NCI-H82 (cell line): ENCODE measurements at places on chromosomes 7 and 10.

DNA sequence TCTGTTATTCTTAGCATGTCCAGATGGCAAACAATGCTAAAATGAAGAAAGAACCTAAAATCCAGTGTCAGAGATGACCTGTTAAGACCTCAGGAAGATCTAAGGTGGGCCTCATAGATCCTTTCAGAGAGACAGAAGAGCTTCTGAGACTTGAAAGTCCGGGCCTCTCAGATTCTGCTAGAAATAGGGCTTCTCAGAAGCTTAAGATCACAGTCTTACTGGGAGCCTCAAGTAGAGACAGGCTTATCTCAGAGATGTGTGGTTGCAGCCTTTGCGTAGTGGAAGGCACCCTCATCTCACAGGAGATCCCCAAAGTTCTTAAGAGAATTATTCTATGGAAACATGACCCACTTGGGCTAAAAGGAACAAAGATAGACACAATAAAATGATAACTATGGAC, 642.8 kb downstream of the TNS3 start:
- DNase-seq: no peak

- DNase-seq: no peak
Measured at GRCh38 chr10:6273351-6273750, 70.6 kb downstream of the PFKFB3 start.

DNA sequence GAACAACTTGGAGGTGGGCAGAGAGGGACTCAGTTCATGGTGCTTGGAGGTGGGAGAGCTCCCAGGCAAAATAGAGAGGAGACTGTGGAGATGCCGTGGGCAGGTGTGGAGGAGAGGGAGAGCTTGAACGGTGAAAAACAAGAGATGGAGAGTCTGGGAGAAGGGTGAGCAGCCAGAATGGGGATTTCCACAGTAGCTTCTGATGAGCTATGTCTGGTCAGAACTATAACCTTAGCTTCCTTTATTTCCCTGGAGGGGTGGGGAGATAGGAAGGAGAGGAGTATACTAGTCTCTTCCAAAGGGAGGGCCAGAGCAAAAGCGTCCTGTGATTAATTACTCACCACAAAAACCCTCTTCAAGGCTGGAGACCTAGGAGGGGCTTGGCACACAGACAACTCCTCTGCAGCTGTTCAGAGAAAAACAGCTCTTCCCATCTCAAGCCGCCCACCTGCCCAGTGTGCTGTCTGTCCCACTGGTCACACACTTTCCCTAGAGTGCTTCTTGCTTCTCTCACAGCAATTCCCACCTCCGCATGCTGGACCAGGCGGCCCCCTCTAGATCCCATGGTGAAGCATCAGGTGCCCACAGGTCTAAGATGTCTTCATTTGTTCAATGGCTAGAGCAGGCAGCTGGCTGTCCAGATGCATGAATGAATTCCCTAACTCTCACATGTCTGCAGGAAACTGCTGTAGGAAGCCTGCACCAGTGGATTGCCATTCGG, 41.9 kb downstream of the TAS2R41 start:
- DNase-seq: peak; percentile 58

GRCh38 chr7:1852517-1853430, 182.7 kb downstream of the ELFN1 start:
- DNase-seq: no peak

- no peak for DNase-seq
Measured at GRCh38 chr10:34433241-34434076, 381.6 kb downstream of the PARD3 start.

GRCh38 chr10:47036771-47037170, 125.5 kb downstream of the PTPN20 start:
- DNase-seq: no peak

GRCh38 chr7:26363465-26363864, 71.8 kb downstream of the SNX10 start:
- no peak for DNase-seq

DNA sequence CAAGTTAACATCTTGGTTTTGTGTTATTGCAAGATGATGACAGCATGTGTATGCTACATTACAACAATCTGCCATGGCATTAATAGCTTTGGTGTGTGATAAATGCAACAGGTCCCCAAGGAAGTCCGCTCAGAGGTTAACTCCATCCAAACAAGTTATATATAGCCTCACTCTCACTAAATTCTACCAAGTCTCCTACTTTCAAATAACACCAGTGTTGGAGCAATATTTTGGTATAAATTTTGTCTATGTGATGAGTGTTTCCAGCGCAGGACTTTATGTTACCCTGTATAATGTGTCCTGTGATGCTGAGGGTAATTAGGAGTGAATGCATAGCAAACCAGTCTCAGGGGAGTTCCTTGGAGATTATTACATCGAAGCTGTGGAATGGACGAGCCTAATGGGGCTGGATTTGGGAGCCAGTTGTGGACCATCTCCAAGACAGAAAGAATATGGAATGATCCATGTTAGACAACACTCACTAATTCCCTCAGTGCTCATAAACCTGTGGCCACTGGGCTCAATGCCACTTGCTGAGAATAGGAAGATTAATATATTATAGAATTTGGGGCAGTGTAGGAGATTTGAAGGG, 127.6 kb upstream of the CXCL12 start:
- no peak for DNase-seq

DNA sequence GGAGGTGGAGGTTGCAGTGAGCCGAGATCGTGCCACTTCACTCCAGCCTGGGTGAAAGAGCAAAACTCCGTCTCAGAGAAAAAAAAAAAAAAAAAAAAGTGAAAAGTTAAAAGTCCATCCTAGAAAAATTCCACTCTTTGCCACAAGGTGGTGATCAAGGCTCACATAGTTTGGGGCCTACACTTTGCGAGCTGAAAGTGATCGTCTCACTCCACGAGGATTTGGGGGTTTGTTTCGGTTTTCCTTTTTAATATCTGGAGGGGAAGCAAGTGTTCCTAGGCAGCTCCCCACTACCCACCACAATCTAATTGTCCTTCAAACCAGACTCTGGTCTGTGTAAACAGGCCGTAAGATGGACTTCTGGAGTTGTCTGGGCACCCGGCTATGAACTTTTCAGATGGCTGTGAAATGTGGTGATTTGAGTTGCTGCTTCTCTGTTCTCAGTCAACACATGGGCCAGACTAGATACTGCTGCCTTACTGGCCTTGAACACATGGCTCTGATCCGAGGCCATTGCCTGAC, 27.1 kb downstream of the PRLHR start:
- peak; percentile 69 for DNase-seq

GRCh38 chr7:20776214-20776911, 10.3 kb downstream of the SP8 start:
- no peak for DNase-seq

GRCh38 chr10:89522463-89522862, 12.9 kb downstream of the SLC16A12 start:
- no peak for DNase-seq

GRCh38 chr7:78768859-78769258, 684.6 kb downstream of the MAGI2 start:
- DNase-seq: no peak

DNA sequence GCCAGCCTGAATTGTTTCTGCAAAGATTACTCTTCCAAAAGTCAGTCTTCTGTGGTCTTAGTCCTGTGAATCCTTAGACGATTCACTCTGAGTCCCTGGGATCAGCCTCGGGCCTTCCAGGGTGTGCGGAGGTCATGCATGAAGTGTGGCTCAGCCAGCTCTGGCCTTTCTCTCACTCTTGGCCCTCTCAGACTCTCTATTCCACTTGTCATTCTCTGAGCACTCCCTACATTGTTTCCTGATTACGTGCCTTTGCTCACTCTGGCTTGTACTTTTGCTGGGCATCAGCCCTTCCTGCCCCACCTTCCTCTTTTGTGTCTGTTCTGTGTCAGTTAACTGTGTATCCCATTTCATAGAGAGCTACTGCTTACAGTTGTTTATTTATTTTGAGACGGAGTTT, 36.0 kb downstream of the CCNY start:
- no peak for DNase-seq

DNA sequence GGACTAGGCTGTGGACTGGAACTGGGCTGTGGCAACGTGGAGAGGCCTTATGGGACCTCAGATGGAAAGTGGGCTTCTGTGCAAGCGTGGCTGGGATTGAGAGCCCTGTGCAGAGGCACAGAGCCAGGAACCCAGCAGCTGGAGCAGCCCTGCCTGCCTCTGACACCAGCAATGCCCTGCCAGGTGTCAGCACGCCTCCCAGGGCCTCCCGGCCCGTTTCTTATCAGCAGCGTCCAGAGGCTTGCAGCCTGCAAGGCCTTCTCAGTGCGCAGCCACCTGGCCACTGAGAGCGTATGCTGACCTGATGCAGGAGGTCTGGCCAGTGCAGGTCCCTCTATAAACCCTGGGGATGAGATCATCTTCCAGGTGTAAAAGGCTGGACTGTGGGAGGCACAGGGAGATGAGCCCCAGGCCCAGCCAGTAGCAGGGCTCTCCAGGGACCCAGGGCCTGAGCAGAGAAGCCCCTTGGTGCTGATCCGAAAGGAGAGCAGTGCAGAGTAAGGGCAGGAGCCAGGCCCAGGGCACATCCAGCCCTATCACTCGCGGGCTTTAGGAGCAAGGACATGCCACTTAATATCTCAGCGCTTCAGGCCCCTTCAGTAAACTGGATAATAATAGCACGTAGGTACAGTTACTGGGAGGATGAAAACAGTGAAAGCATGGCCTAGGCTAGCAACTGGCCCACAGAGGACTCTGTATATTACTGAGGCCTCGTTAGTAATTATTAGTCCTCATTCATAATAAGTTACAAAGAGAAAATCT, 38.8 kb upstream of the ANTXRL start:
- DNase-seq: no peak

GRCh38 chr10:86065711-86066251, 300.8 kb downstream of the GRID1 start:
- DNase-seq: no peak

DNA sequence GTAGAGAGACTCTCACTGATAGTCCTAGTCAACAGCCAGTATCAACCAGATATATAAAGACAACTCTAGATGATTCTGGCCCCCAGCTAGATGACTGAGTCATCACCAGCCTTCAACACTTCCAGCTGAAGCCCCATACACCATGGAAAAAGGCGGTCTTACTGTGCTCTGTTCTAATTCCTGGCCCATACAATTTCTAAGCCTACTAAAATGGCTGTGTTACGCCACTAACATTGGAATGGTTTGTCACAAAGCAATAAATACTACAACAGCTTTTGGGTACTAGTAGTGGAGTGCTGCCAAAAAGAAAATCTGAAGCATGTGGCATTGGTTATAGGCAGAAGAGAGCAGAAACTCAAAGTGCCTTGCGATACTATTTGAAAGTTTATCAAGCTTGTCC, 13.0 kb upstream of the TES start:
- DNase-seq: no peak

GRCh38 chr10:95276367-95277200, 14.2 kb downstream of the PDLIM1 start:
- no peak for DNase-seq

GRCh38 chr7:117113871-117114270, 160.6 kb downstream of the ST7 start:
- DNase-seq: peak; percentile 89

DNA sequence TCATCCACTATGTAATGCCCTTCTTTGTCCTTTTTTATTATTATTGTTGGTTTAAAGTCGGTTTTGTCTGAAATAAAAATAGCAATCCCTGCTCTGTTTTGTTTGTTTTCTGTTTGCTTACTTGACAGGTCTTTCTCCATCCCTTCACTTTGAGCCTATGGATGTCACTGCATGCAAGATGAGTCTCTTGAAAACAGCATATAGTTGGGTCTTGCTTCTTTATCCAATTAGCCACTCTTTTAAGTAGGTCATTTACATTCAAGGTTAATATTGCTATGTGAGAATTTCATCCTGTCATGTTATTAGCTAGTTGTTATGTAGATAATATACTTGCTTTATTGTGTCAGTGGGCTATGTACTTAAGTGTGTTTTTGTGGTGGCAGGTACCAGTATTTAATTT, 25.8 kb downstream of the COA1 start:
- DNase-seq: no peak

DNA sequence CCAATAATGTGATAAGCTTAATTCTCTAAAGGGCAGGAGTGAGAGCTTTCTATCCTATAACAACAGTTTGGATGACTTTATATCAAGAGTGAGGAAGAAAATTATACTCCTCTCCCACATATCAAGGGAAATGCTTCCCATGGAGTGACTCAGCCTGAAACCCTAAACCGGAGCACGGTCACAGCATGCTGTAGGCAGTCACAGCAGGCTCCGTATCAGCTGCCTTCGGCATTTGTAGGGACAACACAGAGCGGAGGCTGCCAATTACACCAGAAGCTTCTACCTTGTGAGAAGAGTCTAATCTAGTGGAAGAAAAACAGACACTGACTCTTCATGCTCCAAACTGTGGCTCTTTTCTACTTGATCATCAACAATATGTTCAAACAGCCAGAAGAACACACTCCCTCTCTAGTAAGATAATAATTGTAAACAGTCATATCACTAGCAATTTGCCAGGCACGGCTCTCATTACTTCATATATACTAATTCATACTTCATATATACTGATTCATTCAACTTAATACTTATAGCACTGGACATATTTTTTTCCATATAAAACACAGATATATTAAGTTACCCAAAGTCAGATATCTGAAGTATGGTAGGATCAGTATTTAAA, 65.9 kb downstream of the DGKB start:
- no peak for DNase-seq

DNA sequence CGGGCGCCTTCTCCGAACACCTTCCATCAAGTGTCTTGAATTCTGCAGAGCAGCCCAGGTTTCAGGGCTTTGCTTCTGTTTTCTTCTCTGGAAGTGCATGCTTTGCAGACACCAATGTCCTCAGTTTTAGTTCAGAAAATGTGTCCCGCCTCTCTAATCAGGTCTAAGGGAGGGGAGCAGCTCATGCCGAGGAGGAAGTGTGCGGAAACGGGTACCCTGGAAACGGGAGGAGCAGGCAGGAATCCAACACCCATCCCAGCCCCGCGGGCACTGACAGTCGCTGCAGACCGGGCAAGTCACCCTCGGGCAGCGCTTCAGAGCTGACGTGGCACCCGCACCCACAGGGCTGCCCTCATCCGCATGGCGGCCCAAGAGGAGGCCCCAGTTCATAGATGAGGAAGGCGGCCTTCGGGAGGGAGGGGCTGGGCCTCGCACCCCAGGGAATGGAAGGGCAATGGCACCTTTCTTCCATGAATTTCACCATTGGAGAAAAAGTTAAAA, 338.7 kb downstream of the DNAJB6 start:
- no peak for DNase-seq

GRCh38 chr10:25849988-25850387, 84.0 kb upstream of the MYO3A start:
- no peak for DNase-seq

- no peak for DNase-seq
Measured at GRCh38 chr7:130417213-130417612, 23.6 kb downstream of the CEP41 start.
